ENCODE measurements at places on chromosomes 2 and 18.

- DNase-seq, result no peak
These were observed 2.0 kb downstream of the IHH start for GRCh38 chr2:219058541-219059374.

- no peak for DNase-seq
These were observed 25.1 kb downstream of the THNSL2 start for GRCh38 chr2:88195246-88195645.

DNA sequence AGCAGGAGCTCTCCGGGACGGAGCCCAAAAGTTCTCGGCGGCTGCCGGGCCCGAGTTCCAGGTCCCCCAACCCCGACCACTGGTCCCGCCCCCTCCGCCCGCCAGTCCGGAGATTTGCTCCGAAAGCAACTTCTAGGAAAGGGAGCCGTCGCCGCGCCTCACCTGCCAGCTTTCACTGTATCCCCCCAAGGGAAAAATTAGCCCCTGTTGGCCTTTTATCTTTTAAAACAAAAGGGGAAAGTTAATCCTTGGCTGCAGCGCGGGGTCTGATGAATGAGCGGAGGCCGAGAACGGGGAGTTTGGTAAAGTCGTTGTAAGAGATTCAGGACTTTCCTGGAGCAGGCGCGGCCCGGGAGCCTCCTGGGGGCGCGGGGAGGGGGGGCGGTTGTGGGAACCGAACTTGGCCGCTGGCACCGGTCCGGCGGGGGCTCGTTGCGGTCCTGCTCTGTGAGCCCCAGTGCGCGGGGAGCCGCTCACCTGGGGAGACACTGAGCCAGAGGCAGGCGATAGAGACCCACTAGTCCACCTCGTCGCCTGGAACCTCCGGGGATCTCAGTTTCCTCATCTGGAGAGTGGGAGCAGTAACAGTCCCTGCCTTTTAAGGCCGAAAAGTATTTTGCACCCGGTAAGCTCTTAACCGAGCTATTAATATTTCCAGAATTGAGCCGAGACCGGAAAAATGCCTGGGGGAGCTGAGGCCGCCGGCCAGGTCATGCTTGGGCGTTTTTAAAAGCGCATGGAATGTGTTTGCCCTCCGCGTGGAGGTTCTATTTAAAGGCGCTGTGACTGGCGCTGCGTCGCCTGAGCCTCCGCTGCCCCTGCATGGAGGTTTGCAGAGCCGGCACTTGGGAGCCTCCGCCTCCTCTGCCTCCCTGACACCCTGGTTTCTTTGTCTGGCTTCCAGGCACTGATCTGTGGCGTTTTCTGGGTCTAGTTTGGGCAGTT lies 1.1 kb downstream of the EFHD1 start:
- no peak for DNase-seq

DNA sequence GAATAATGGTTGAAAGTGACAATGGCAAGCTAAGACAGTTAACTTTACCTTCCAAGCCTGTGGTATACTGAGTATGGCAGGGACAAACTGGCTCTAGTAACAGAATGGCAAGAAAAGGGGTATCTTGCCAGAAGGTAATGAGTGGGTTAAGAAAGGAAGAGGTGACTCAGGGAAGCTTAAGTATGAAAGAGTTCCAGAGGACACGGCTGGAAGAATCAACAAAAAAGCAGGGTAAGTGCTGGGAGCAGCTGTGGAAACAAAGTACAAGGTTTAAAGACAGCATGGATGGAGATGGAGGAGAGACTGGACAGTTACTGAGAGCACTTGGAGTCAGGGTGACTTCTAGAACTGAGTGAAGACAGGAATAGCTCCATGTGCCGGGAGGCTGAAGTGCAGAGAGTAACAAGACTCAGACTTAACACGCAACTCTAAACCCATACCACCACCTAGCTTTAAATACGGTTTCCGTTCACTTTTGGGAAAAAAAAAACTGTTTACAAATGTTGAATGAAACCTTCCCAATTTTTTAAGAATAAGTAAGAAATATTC lies 69.0 kb downstream of the REV1 start:
- DNase-seq, result no peak

DNA sequence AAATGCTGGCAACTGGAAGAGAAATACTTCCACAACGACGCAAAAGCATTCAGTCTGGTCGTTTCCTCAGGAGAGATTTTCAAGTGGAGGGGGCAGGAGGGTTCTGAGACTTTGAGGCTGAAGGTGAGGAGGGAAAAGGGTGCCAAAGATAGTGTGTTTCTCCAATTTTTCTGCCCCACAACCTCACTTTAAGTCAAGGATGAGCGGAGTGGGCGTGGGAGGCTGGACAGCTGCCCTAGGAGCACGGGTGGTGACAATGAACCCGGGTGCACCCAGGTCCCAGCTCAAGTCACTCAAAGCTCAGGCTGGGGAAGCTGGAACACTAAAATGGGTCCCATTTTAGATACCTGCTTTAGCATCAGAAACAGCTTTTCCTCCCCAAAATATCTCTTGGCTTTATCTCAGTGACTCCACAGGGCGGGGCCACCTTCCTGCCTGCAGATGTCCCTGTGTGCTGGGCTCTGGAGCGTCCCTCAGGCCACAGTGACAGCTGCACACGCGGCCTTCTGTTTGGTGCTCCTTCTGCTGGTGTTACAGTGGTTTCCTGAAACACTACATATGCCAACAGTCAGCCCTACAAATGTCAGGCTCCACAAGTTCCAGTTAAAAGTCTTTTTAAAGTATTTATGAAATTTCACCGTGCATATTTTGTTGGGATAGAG lies 1.4 kb upstream of the MBP start:
- no peak for DNase-seq

GRCh38 chr2:232126301-232127099 lies 165.0 kb downstream of the DIS3L2 start:
- DNase-seq, result no peak

- DNase-seq, result no peak
These were observed 144.8 kb downstream of the LDLRAD4 start for GRCh38 chr18:13363359-13363758.

DNA sequence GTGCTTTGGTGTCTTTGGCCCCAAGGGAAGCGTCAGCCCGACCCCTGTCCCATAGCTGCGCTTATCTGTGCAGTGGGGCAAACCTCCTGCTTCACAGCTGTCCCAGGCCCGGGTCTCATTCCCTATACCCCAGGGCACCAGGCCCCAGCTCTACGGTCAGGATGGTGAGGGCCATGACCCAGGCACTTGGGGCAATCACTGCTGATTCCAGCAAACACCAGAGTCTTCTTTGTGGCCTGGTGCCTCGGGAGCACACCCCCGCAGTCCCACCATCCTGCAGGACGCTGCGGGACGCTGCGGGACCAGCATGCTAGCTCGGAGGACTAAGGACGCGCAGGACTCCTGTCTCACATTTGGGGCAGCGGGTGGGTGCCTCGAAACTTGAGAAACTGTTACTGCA lies 116.9 kb upstream of the HDAC4 start:
- DNase-seq, result no peak

DNA sequence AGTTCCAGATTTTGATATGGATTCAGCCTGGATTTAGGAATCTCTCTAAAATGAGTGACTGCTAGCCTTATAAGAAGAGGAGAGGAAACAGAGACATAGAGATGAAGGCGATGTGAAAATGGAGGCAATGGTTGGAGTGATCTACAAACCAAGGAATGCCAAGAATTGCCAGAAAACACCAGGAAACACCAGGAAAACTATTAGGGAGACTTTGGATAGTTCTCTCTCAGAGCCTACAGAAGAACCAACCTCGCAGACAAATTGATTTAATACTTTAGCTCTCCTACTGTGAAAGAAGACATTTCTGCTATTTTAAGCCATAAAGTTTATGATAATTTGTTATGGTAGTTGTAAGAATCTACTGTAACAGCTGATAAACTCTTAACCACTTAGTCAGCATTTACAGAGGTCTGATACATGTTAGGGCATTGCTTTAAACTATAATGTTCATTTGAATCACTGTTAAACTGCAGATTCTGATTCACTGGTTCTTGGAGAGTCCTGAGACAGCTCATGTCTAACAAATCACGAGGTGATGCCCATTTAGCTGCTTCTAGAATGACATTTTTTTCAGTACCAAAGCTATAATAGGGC lies 1702.6 kb upstream of the LRRTM1 start:
- DNase-seq, result no peak

GRCh38 chr2:159153463-159153862 lies 133.0 kb downstream of the WDSUB1 start:
- DNase-seq, result no peak

DNA sequence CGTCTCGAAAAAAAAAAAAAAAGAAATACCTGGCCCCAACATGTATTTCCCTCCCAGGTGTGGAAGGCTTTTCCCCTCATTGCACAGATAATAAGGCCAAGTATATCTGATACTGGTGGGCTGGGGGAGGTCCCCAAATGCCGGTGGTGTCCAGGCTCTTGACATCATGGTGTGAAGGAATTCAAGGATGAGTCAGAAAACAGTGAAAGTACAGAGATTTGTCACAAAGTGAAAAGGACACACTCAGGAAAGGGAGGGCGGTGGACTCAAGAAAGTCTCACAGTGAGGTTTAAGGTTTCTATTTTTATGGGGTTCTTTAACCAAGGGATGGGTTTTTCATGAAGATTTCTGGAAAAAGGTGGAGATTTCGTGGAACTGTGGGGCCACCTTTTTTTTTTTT lies 37.8 kb upstream of the FZD5 start:
- DNase-seq, result no peak

GRCh38 chr18:58045242-58046092 lies 1.4 kb downstream of the NEDD4L start:
- DNase-seq, result no peak

- no peak for DNase-seq
These were observed 34.3 kb downstream of the ZAP70 start for GRCh38 chr2:97747716-97748115.

- no peak for DNase-seq
These were observed 73.1 kb upstream of the DSG1 start for GRCh38 chr18:31244771-31245394.

- no peak for DNase-seq
These were observed 150.1 kb downstream of the ARHGAP28 start for GRCh38 chr18:6879508-6880195.

- DNase-seq, result no peak
These were observed 3.9 kb downstream of the TP53I3 start for GRCh38 chr2:24080701-24081100.

GRCh38 chr18:12246849-12247808 lies 7.0 kb upstream of the CIDEA start:
- no peak for DNase-seq

GRCh38 chr2:215773728-215774127 lies 239.6 kb downstream of the MREG start:
- no peak for DNase-seq

- DNase-seq, result no peak
These were observed 5.0 kb downstream of the RUFY4 start for GRCh38 chr2:218074031-218074430.

DNA sequence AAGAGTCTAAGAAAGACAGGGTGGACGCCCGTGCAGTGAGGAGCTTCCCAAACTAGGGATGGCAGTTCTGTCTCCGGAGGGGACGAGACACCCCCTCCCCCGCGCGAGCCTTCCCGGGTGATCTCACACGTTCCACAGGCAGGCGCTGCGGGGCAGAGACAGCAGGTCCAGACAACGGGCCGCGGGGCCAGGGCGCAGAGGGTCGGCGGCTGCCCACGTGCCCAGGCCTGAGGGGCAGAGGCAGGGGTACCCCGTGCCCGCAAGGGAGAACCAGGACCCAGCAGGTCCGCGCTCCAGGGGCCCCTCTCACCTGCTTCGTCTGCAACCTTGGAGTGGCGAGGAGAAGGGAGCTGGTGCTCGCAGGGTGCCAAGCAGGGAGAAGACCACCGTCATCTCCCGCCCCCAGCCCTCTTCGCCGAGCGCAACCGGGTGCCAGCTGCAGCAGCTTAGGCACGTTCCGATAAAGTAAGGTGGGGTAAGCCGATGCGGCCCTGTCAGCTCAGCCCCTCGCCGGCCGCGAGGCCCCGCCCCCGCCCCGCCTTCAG lies at the start of gene GPR155:
Gene GPR155 (minus strand): TSS at position 467 of the 545 bp plus-strand sequence. CDS start 5,073 bp downstream, outside the sequence.
- DNase-seq, result peak; percentile 45

GRCh38 chr2:241217320-241218031 lies 29.0 kb downstream of the ANO7 start:
- DNase-seq, result peak; percentile 55

- no peak for DNase-seq
These were observed 9.6 kb downstream of the TET3 start for GRCh38 chr2:73994178-73994831.

GRCh38 chr2:44802777-44803424 lies 138.6 kb upstream of the SIX3 start:
- DNase-seq, result no peak

DNA sequence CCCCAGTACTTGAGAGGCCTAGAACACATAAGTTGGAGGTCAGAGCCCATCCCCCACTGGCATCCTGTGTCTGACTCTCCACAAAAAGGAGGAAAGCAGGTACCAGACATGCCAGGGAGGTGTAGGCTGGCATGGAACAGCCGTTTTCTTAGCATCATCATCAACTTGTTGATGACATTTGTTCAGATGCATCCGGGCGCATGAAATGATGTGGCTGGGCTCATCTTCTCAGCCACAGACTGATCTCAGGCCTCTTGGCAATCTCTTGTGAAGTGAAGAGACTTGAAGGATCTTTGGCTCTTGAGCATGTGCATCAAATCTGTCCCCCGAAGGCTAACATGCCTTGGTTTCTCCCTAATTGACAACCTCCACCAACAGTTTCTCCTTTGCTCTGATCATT lies 243.3 kb downstream of the TSN start:
- DNase-seq, result no peak

DNA sequence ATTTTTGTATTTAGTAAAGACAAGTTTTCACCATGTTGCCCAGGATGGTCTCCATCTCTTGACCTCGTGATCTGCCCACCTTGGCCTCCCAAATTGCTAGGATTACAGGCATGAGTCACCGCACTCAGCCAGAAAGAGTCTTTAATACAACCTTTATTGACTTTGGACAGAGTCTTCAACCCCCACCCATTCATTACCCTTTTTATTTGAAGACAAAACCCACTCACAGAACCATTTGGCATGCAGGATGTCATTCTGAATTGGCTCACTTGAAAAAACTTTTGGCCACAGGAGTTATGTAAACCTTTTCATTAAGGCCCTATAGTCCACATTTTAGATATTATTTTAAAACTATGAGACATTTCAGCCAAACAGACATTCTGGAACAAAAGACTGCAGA lies 217.9 kb upstream of the RND3 start:
- DNase-seq, result no peak

- no peak for DNase-seq
These were observed 166.3 kb upstream of the FN1 start for GRCh38 chr2:215601990-215602721.

- DNase-seq, result no peak
These were observed 430 bp downstream of the BIN1 start for GRCh38 chr2:127106457-127106990.

DNA sequence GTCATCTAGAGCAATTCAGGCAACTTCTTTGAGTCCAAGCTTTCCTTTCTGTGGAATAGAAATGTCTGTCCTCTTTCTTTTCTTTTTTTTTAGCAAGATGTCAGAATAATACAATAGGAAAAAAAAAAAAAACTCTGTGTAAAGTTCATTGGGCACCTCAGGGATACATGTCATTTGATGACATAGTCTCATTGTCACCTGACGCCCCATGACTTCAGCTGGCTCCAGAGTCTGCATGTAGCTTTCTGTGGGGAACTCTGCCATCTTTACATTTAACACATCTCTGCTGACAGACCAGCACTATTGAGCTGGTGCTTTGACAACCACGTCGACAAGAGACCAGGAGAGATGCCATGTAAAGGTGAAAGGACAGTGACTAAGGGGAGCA lies 172.5 kb upstream of the KLF7 start:
- DNase-seq, result no peak

GRCh38 chr2:16614314-16614860 lies 51.2 kb downstream of the CYRIA start:
- no peak for DNase-seq
